Glomerular endothelial cell (primary cell): ENCODE measurements at places on chromosomes 12 and 14.

DNA sequence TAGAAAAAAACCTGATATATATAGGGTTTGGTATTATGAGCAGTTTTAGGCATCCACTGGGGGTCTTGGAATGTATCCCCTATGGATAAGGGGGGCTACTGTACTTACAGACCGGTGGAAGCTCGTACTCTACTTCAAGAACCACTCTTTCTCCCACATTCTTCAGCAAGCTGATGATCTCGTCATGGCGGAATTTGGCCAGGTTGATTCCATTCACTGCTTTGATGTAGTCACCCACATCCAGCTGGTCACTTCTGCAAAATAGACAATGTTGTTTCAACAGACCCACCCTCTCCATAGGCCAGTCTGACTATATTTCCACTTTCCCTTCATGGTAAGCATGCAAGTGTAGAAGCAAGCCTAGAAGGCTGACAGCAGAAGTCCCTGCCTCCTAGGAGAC is 139.9 kb downstream of the GRIP1 start:
- DNase-seq = no peak

DNA sequence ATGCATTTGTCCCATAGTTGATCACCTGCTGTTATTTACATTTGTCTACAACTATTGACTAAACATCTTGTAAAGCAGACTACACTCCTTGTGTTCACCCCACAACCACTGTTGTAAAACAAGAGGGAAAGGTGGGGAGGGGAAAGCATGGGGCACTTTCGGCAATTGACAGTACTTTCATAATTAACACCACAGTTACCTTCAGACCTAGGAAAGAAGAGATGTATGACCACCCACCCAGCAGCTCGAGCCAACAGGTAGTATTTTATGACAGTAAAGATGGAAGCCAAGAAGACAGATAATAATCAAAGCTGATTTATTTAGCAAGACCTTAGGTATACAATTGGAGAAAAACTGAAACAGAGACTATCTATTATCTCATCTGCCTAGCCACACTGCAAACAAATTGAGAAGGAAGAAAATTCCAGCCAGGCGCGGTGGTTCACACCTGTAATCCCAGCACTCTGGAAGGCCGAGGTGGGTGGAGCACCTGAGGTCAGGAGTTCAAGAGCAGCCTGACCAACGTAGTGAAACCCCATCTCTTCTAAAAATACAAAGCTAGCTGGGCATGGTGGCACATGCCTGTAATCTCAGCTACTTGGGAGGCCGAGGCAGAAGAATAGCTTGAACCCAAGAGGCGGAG is 11.2 kb downstream of the HECTD4 start:
- DNase-seq = no peak

DNA sequence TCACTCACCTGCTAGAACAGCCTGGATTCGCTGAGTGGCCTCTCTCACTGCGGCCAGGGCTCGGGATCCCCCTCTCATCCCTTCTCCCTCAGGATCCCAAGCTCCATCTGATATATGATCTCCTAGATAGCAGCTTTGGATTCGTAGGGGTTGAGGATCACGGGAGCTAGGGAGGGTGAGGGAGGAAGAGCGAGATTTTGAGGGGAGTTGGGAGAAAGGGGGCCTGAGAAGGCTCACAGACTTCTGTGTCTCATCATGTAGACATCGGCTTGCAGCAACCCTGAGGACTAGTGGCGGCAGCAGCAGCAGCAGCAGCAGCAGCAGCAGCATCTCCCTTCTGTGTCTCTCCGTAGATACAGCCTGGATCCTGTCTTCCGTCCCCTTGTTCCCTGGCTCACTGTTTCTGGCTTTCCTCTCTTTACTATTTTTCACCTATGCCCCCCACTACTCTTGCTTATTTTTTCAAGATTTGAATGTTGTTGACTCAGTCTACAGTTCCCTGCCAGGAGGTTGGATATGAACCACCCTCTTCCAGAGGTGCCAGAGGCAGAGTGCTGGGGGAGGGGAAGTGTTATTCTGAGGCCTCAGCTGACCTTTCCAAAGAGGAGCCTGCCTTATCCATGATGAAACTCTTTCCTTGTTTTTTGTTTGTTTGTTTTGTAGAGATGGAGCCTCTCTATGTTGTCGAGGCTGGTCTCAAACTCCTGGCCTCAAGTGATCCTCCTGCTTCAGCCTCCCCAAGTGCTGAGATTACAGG is at the start of gene CIROP:
Gene CIROP, minus strand, starts transcription at position 399 of the 757 bp plus-strand sequence. Its CDS starts 69 bp downstream, at position 330.
- no peak for DNase-seq

DNA sequence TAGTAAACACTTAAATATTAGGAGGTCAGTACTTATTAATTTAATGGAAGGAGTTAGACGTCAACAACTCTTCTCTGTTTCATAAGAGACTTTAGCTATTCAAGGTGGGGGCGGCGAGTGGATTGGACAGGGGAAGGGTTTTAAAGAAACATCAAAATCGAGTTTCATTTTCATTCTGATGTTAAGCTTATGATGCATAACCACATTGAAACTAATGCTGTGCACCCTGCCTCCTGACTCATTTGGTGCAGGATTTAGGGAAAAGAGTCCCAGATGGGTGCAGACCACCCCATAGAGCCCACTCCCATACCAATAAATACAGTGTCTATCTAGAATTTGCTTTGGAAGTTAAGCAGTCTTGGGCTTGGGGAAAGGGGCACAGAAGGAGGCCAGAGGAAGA is 7.4 kb downstream of the ZBTB39 start:
- DNase-seq = no peak

- no peak for DNase-seq
Observed at GRCh38 chr12:6280672-6281071, 29.8 kb upstream of the PLEKHG6 start.
